ENCODE measurements at places on chromosomes 2 and 18.

- no peak for DNase-seq
Observed at GRCh38 chr18:79609841-79610281, 69.7 kb upstream of the CTDP1 start.

DNA sequence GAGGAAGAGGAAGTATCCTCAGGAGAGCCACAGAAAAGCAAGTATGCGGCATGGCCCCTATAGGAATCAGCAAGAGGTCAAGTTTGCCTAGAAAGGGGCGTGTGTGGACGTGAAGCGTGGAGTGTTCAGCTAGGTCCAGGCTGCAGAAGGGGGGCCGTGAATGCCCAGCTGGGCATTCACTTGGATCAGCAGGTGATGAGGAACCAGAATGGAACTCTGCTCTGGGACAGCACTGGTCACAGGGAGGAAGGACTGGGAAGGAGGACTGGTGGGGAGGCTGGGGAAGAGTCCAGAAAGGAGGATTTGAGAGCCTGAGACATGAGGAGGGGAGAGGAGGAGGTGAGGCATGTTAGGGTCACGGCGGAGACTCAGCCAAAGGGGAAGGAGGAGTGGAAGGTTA lies 19.8 kb downstream of the STAT1 start:
- DNase-seq, result no peak

DNA sequence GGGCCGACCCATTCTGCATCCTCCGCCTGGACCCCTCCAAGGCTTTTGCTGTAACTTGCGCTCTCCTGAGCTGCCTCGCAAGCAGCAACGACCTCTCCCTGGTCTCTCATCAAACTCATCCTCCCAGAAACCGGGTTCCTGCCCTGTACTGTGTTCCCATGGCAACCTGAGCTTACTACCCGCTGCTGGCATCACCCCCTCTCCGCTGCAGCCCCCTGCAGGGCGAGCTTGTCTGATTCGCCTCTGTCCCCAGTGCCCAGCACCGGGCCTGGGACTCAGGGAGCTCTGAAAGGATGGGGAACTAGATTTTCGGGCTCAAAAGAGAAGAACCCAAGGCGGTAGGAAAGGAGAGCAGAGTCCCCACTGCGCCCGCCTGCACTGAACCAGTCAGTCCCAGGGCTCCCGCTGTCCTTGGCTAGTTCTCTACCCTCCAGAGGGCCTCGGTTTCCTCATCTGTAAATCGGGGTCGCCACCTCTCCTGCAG lies 463 bp downstream of the HS1BP3 start:
- DNase-seq, result peak; percentile 45

DNA sequence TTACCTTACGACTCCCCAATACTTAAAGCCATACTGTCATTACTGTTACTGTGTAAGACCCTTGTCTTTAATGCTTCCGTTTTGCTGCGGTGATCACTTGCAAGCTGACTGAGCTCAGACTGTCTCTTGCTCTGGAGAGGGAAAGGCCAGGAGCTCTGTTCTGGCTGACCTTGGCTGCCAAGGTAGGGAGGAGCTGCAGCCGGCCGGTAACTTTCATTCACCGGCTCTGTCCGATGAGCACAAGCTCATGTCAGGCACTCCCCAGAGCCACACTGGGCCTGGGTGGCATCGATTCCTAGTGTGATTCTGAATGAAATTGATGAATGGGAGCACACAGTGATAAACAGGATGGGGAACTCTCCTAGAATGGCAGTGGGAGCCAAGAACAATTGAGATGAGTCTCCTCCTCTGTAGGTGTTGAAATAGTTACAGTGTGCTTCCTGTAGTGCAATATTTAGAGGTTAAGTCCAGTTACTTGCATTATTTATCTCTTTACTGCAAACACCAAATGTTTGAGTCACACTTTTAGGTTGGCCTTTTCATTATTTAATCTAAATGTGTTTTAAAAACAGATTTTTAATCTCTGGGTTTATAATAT lies 100.9 kb downstream of the ATP9B start:
- no peak for DNase-seq

- DNase-seq, result peak; percentile 87
Observed at GRCh38 chr2:217886720-217887309, 116.0 kb downstream of the TNS1 start.

DNA sequence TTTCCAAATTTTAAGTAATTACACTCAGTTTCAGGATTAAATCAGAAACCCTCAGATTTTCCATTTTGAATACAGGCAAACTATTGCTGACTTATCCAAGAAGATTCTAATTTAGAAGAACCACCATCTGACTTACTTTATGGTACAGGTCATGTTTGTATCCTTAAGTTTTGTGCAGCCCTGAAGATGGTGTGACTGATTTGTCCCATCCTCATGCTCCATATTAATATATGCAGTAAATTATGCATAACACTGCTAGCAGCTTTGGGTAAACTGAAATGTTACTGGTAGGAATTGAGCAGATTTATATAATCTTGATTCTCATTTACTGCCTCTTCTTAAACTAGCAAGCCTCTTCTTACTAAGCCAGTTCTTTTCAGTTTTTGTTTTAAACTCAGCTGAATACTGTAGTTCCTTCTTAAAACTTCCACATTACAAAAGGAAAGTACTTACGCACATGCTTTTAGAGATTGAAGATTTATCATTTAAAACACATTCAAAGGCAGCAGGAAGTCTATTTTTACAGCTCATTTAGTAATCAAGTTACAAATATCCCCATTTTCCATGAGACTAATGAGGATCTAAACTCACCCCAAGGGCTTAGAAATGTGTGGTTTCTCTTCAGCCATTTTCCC lies 25.7 kb downstream of the MEX3C start:
- no peak for DNase-seq

- no peak for DNase-seq
Observed at GRCh38 chr2:224802407-224802806, 86.2 kb upstream of the CCDC195 start.

GRCh38 chr2:191638079-191638801 lies 39.7 kb upstream of the NABP1 start:
- DNase-seq, result no peak
